ENCODE measurements at places on chromosomes 5 and 9.

DNA sequence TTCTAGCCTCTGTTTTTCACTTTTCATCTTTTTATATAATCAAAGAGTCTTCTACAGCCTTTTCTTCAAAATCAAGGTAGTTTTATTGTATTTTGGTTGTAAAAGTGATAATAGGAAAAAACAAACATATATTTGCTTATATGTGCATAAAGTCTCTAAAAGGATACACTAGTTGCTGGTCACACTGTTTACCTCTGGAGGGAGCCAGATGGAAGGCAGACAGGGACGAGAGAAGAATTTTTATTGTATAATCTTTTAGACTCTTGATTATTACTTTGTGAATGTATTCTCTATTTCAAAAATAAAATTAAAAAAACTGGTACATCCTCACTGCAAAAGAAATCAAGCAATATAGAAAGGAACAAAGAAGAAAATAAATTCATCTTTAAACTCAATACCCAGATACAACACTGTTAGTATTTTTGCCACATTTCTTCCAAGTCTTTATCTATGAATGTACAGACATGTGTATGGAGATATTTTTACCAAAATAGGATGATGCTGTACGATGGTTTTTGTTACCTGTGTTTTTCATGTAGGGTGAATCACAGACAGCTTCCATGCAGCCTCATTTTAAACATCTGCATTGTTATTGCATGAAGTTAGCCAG, 6.1 kb upstream of the RNF183 start:
- no peak for DNase-seq

DNA sequence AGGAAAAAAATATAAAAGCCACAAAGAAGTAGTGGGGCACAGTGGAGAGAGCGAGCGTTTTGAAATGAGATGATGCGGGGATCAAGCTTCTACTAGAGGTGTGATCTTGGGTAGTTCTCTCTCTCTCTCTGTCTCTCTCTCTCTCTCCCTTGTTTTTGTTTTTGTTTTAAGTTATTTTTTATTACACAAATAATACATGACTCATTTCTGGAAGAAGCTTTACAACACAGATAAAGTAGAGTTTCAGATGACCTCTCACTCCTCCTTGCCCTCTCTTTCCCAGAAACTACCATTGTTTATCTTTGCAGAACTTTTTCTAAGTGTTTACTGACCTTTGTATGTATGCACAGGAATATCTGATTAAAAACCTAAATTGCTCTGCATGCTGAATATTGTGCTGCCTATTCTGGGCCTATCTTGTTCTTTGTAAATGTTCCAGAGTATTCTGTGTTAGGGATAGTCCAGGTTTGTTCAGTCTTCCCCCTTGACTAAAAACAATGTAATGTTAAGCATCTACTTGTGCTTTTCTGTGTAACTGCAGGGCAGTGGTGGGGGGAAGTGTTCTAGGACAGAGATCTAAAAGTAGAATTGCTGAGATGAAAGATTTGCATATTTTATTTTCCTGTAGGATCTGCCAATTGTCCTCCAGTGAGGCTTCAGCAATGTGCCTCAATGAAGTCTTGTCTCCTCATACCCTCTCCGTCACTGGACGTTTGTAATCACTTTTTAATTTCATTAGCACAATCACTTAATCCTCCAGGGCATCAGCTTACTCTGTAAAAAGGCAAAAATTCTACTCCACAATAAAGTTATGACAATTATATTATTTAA, 52.0 kb downstream of the FYB1 start:
- DNase-seq, result no peak

GRCh38 chr5:82106207-82106606, 134.4 kb downstream of the ATG10 start:
- no peak for DNase-seq

DNA sequence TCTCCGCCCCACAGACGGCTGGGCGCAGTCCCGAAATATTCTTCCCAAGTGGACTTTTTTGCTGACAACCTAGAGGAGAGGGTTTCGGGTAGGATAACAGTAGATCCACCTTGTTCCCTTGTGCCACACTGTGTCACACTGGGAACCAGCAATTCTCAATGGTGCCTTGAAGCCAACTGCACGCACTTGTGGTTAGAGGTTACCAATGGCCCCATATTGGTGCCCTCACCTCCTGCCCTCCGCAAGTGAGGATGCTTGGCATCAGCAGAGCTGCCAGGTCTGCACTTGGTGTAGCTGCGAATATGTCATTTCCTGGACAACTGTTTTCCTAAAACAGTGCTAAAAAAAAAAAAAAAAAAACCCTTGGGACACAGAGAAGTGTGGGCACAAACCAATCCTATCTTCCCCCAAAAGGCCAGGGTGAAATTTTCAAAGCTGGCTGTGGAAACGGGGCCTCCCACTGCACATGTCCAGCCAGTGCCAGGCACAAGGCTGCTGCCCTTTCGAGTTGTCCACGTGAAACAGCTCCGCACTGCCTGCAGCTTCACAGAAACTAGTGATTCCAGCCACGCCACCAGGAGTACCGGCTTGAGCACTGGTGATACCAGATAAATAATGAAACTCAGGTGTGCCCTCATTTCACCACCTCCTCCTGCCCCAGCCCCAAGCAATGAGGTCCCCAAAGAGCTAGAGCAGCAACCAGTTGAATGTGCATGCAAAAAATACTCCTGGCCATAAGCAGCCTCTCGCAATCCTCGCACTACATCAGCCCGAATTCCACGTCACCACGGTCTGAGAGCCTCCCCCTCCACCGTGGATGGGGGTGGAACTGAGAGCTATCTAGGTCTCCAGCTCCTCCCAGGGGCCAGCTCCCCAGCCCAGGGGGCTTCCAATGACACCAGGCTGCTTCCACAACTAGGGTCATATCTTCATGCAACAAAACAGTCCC, 51.2 kb downstream of the USP20 start:
- no peak for DNase-seq

- DNase-seq, result no peak
Observed at GRCh38 chr5:62182802-62183201, 123.2 kb upstream of the KIF2A start.

GRCh38 chr9:36306471-36307306, 48.4 kb upstream of the GNE start:
- DNase-seq, result no peak

DNA sequence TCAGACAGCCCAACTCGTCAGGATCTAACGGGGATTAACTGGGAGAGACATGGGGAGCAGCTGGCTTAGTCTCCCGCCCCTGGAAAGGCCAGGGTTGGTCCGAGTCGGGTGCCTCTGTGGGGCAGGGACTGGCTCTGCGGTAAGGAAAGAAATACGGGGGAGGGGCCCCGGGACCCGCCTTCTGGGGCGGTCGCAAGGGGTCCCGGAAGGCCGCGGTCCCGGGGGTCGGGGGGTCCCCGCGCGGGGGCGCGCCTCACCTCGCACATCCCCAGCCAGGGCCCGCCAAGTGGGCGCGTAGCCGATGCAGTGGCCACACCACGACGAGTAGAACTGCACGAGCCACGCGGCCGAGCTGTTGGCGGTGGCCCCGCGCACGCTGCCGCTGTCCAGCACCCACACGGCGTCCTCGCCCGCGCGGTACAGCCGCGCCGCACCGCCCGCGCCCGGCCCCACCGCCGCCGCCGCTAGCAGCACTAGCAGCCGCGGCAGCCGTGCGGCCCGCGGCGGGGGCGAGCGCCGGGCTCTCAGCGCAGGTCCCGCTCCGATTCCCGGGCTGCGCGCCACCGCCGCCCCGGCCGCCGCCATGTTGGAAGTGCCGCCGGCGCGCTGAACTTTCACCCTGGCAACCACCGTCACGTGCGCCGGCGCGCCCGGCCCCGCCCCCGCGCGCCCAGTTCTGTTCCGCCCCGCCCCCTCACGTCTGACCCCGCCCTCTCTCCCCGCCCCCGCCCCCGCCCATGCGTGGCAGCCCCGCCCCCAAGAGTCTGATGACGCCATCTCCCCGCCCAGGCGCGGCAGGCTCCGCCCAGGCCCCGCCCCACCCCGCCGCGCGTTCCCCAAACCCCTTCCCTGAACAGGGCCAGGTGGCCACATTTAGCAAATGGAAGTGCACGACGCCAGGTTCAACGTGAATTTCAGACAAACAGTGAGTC, at the start of gene QSOX2:
QSOX2 (minus strand) TSS at position 594 of the 932 bp plus-strand sequence; CDS start at position 585, 9 bp downstream.
- DNase-seq, result peak; percentile 73

GRCh38 chr5:160352308-160352707, 18.1 kb downstream of the C1QTNF2 start:
- DNase-seq, result no peak

DNA sequence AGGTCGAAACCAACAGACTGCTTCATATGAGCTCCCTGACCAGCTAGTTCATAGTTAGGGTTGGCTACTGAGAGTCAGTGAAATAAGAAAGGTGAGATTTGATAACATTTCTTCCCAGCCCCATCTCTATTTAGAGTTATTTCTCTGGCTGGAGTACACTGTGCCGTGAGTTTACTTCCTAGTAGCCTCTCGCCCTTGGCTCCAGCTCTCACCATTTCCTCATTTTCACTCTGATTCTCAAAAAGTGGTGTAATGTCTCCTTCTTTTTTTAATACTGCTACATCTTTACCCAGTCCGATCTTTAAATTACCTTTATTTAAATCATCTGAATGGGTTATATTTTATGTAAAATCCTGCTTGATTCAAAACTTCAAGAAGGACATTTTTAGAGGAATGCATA, 100.4 kb upstream of the FAM174A start:
- DNase-seq, result no peak

GRCh38 chr5:136103118-136103517, 29.5 kb upstream of the SMAD5 start:
- no peak for DNase-seq

GRCh38 chr9:94603259-94604160, 9.9 kb upstream of the FBP2 start:
- DNase-seq, result peak; percentile 41
